CD14-positive monocyte (primary cell): ENCODE measurements at places on chromosomes 7 and 10.

DNA sequence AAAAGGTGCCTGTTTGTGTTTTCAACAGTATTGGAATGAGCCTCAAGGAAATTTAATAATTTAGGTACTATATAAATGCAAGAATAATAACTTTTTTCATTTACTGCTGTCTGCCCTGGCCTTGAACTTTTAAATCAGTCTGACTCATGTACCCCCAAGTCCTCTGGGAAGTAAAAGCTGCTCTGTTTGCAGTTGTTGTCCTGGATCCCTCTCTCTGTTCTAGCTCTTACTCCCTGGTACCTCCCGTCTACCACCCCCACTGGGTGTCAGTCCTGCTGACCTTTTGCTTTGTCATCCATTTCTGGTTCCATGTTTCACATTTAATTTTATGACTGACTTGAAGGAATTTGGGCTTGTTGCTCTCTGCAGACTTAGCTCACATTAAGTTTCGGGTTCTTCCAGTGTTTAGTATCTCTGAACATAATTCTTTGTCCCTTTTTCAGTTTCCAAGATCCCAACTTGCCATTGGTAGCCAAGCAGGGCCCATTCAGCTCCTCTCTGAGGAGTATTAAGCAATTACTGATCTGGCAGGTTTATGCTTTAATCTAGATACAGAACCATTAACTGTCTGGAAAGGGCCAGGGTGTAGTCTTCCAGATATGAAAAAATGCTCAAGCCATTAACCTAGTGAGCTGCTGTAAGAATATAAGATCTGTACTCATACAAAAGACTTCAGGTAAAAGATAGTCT, 208.7 kb upstream of the FAM3C start:
- no peak for DNase-seq

DNA sequence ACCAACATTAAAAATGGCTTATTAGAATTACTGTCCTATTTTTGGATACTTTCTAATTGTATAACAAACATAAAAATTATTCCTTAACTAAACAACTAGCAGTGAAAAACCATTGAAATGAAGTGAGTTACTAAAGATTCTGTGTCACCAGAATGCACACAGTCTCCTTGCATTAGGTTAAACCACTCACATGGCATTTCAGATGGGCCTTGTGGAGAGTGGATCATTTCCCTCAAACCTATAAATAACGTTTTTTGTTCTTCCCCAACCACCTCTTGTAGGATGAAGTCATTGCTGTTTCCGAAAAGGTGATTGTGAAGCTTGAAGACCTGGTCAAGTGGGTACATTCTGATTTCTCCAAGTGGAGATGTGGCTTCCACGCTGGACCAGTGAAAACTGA, 38.4 kb downstream of the ARID5B start:
- no peak for DNase-seq

DNA sequence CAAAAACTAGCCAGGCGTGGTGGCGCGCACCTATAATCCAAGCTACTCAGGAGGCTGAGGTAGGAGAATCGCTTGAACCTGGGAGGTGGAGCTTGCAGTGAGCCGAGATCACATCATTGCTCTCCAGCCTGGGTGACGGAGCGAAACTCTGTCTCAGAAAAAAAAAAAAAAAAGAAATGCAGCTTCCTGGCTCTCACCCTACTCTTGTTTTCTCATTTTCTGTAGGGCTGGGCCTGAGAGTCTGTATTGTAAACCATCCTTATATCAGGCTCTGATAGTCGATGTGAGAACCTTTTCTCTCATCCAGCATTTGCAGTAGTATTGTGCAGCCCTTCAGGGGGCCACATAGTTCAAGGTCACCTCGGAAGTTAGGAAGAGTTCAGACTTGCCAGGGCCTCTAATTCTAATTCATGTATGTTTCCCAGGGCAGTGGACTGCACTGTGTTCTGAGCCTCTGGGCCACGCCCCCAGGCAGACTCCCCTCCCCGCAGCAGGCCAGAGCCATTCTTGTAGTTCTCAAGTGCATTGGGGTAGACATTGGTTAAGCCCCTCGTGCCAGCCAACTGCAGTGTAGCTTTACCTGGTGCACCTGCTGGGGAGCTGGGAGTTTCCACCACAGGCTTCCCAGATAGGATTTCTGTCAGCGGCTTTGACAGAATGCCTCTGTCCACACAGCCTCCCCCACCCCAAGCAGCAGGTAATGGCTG, 38.3 kb upstream of the PDCD4 start:
- DNase-seq = no peak

- no peak for DNase-seq
These were observed 31.5 kb downstream of the BICC1 start for GRCh38 chr10:58544135-58544534.

GRCh38 chr7:151661587-151661986, 141.9 kb upstream of the RHEB start:
- DNase-seq = no peak

DNA sequence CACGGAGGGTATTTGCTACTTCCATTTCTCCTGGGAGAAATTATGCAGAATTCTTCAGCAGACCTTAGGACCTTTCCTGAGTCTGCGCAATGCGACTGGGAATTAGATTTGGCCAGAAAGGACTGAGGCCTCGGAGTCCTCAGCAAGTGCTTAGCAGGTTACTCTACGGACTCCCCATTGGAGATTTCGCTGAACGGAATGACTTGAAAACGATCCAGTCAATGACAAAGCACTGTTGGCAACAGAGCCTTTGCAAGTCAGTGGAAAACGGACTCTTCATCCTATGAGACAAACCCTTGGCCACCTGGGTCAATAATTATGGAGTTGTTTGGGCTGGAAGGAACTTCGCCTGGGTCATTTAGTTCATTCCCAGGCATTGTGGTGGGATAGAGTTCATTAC, 107.4 kb downstream of the FAM204A start:
- DNase-seq = no peak

GRCh38 chr10:11395581-11396310, 215.7 kb downstream of the USP6NL start:
- no peak for DNase-seq

DNA sequence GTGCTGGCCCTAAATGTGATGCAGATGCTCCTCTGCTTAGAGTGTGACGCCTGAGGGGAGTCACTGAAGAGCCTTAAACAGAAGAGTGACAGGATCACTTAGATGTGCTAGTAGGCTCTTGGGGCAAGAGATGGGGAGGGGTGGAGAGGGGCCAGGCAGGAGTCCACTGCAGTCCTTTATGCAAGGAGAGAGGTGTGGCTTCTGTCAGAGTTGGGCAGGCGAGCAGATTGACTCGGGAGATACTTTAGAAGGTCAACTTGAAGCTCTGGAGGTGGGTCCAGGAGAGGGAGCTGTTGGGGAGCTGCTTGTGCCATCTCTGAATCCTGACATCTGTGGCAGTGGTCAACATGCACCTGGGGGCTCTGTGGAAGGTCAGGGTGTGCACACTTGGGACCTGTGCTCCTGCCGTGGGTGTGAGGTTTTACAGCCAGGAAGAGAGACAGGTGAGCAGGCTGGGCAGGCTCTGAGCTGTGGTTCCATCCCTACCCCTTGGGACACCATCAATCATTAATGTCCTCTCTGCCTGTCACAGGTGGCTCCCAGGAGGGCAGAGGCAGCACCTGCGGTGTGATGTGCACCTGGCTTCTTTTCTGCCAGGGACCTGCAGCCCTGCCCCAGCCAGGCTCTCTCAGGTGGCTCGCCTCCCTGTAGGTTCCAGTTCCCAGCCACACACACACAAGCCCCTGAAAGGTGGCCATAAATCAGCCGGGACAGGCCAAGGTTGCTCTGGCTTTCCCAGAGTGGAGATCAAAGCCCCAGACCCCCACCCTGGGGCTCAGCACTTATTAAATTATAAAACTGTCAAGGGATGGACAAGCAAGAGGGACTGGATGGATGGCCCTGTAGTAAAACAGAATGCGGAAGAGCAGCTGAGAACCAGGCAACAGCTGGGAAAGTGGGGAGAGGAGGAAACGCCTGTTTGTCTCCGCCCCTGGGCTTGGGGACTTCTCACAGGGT, 14.0 kb downstream of the NEURL1 start:
- DNase-seq = no peak

DNA sequence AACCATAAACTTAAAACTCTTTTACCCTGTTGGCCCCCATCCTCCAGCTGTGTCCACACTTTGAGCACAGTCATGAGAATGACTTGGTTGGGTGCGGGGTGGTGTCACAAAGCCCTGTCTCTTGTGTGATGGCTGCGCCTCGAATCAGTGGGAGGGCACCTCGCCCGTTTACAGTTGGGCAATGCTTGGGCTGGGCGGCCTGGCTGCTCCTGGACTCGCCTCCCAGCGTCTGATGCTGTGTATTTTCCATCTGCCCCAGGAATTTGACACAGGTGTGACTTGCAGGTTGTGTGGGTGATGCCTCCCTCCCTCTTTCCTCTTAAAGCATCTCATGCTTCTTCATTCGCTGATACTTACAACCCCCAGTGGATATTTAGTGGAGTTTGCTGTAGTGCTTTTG, 33.7 kb downstream of the CHST12 start:
- DNase-seq = no peak

- no peak for DNase-seq
These were observed 37.1 kb downstream of the CCDC71L start for GRCh38 chr7:106623853-106624252.

DNA sequence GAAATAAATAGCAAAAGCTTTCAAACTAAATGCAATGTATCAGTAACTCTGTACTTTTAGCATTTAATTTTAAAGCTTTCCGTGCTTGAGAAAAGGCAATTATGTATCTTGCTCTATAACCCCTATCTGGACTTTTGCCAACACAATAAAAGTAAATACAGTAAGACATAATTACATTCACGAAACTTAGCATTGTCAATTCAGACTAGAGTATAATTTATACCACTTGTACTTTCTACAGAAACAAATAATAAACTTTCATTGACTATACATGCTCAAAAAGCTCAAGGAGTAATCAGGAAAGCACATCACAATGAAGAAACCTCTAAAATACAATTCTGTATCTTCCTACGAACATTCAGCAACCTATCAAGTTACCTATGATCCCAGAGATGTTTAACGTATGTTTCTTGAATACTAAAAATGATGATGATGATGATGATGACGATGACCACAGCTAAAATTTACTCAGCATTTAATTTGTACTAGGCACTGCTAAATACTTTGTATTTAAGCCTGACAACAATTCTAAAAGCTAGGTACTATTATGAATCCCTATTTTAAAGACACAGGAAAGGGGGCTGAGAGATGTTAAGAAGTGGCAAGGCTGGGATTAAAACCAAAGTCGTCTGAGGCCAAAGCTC, 44.9 kb downstream of the MINDY3 start:
- no peak for DNase-seq

GRCh38 chr10:118148247-118148646, 101.5 kb upstream of the RAB11FIP2 start:
- no peak for DNase-seq

- DNase-seq = no peak
These were observed 305.7 kb downstream of the FZD1 start for GRCh38 chr7:91569728-91570457.

- DNase-seq = no peak
These were observed 68.0 kb upstream of the GNAI1 start for GRCh38 chr7:80066639-80067038.

- no peak for DNase-seq
These were observed 149.8 kb downstream of the NSUN6 start for GRCh38 chr10:18501629-18502028.

GRCh38 chr7:29561271-29561670, 2.4 kb upstream of the PRR15 start:
- no peak for DNase-seq

- DNase-seq = no peak
These were observed 165.6 kb downstream of the AVL9 start for GRCh38 chr7:32660936-32661335.

DNA sequence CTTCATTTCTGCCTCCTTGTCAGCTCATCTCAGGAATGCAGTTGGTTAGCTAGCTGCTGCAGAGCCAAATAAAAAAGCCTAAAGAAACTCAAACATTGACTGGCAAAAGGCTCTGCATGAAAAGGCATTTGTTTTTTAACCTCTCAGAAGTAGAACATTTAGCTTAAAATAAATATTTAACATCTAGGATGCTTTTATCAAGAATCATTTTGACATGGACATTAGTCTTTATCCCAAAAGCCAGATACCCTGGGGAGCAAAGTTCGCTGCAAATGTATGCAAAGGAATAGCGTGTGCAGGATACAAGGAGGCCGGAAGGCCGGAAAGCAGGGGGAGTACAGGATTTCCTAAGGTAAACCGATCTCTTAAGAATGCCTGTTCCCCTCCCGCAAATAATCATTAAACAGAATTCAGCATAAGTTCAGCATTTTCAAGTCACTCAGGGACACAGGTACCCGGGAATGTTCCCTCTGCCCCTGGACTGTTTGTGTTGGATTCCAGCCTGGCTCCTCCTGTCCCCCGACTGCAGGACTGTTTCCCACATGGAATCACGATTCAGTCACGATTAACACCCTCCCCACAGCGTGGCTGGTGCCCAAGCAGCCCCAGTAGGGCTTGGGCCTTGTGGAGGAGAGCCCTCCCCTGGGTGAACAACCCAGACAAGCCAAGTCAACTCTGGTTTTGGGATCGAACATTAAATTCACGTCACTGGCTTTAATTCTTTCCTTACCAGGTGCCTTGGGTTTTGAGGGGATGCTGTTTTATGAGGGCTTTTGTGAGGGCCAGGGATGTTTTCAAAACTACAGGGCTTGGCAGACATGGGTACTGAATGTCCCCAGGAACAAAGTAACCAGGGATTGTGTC, 97.8 kb downstream of the HIPK2 start:
- DNase-seq = no peak

DNA sequence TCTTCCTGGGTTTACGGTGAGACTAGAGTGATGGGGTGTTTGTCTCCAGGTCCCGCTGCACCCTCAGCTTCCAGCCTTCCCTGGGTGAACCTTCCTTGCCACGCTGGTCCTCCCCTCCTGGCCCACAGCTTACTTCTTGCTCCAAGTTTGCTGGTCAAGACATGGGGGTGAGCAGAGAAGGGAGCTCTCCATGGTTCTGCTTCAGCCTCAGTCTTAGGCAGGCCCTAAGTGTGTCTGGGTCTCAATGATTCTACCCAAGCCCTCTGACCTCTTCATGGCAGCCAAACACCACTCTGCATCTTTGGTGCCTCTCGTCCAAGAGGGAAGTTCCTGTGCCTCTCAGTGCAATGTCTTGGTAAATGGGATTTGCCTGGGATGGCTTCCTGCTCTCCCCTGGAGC, 356.5 kb upstream of the KLF6 start:
- DNase-seq = no peak

DNA sequence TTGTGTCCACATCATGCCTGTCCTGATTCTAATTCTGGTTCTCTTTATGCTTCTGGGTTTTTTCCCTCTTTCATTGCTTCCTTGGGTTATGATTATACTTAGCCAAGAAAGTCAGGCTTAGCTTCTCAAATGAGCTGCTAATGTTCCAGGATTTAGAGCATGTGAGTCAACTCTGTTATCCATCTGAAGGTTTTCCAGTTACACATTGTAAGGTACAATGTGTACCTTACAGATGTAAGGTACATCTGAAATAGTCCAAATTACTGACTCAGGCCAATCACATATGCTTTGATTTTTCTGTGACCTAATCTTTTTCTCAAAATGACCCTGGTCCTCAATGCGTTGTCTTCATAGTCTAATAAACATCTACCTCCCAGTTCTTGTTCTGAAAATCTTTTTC, 13.3 kb upstream of the MIOS start:
- no peak for DNase-seq

DNA sequence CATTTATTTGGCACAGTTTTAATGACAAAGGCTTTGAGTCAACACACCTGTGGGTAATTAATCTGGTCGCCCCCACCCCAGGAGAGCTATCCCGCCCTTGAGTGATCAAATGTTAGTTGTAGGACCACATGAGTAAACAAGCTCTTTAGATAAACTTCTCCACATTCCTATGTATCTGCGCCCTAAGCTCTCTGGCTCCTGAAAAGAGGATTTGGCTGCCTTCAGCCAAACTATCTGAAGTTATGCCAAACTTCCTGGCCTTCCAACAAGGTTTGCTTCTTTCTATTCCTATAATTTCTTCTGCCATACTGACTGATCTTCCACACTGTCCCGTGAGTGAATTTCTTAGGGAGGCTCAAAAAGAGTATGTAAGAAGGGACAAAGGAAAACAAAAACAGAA, 134.2 kb downstream of the RALA start:
- no peak for DNase-seq
